ENCODE measurements at places on chromosomes 7 and 10. TPM values are rescaled to one million over a fixed set of nuclear protein-coding genes. Genes with fewer than 3 reads are reported as not detected.

CTTNBP2 gene
- total RNA-seq = 15.1 TPM

LRIT1 gene
- not detected for total RNA-seq

TET1 gene
- 6.5 TPM for total RNA-seq

TMEM273 gene
- total RNA-seq = 22.1 TPM

CCDC172 gene
- not detected for total RNA-seq

MINPP1 gene
- 15.0 TPM for total RNA-seq

THSD7A gene
- total RNA-seq = 7.8 TPM

OR6B1 gene
- not detected for total RNA-seq

C10orf105 gene
- total RNA-seq = 0.56 TPM

LIPN gene
- total RNA-seq = 1.4 TPM

GSTO2 gene
- 0.12 TPM for total RNA-seq

TAS2R39 gene
- not detected for total RNA-seq

PHF14 gene
- total RNA-seq = 29.3 TPM

ADCYAP1R1 gene
- total RNA-seq = 10.1 TPM

PTF1A gene
- not detected for total RNA-seq

IL15RA gene
- 18.7 TPM for total RNA-seq

CUBN gene
- total RNA-seq = 2.2 TPM

NRG3 gene
- not detected for total RNA-seq

CYP3A5 gene
- total RNA-seq = 92.0 TPM

IL2RA gene
- 25.0 TPM for total RNA-seq

WNT2 gene
- 0.63 TPM for total RNA-seq

CBX3 gene
- 82.1 TPM for total RNA-seq

RUFY2 gene
- 22.0 TPM for total RNA-seq

FLNC gene
- 37.3 TPM for total RNA-seq

MEOX2 gene
- total RNA-seq = 96.9 TPM

GOLGA7B gene
- 0.63 TPM for total RNA-seq

TAS2R41 gene
- not detected for total RNA-seq

PIP gene
- not detected for total RNA-seq

DOCK4 gene
- 71.3 TPM for total RNA-seq

SUPV3L1 gene
- total RNA-seq = 50.6 TPM

LRRC17 gene
- total RNA-seq = 0.69 TPM

AKR1C8 gene
- 1.5 TPM for total RNA-seq

CPED1 gene
- 24.9 TPM for total RNA-seq

PTN gene
- total RNA-seq = 7.5 TPM

KLF14 gene
- not detected for total RNA-seq

ECHDC3 gene
- total RNA-seq = 419 TPM

CCL24 gene
- not detected for total RNA-seq

CYP2C18 gene
- total RNA-seq = not detected

PRLHR gene
- total RNA-seq = not detected

WDR86 gene
- total RNA-seq = 22.0 TPM

EVX1 gene
- total RNA-seq = not detected

CRTAC1 gene
- total RNA-seq = 0.93 TPM

LSM5 gene
- 11.8 TPM for total RNA-seq

STRIP2 gene
- 6.5 TPM for total RNA-seq

SPACDR gene
- 1.3 TPM for total RNA-seq

AS3MT gene
- 2.1 TPM for total RNA-seq

TMEM196 gene
- 0.12 TPM for total RNA-seq

SYT15 gene
- 3.4 TPM for total RNA-seq

TLL2 gene
- total RNA-seq = not detected

CC2D2B gene
- 2.9 TPM for total RNA-seq

TRPV6 gene
- under 0.01 TPM for total RNA-seq

NME8 gene
- total RNA-seq = 0.72 TPM

COMMD3 gene
- 31.9 TPM for total RNA-seq

RNLS gene
- 13.3 TPM for total RNA-seq

CTAGE4 gene
- not detected for total RNA-seq
